COLO829 (cell line): ENCODE measurements at places on chromosomes 13 and 19.

GRCh38 chr13:30408319-30409101, 13.8 kb upstream of the UBE2L5 start:
- DNase-seq = no peak

DNA sequence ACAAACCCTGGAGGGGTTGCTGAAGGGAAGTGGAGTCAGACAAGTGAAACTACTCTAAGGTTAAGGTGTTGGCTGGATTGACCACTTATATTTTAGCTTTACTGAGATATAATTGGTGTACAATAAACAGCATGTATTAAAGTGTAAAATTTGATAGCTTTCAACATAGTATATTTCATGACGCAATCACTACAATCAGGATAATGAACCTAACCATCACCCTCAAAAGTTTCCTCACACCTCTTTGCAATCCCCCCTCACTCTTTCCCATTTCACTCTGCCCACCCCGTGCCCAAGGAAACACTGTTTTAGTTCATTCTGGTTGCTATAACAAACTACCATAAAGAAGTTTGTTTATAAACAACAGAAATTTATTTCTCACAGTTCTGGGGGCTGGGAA, 508.0 kb downstream of the FGF9 start:
- DNase-seq = no peak

DNA sequence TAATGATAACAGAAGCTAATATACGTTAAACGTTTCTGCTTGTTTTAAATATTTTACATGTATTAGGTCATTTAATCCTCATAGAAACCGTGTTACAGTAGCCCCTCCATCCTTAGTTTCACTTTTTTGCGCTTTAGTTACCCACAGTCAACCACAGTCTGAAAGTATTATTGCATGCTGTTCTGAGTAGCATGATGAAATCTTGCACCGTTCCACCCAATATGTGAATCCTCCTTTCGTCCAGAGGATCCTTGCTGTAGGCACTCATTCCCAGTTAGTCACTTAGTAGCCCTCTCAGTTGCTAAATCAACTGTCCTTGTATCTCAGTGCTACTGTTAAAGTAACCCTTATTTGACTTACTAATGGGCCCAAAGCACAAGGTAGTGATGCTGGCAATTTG, 257.8 kb downstream of the ENOX1 start:
- DNase-seq = no peak

GRCh38 chr19:48295458-48295857, 25.6 kb downstream of the ZNF114 start:
- no peak for DNase-seq

GRCh38 chr13:36190771-36191170, 23.6 kb downstream of the SOHLH2 start:
- no peak for DNase-seq

- peak; percentile 13 for DNase-seq
Measured at GRCh38 chr13:67416047-67416925, 186.2 kb upstream of the PCDH9 start.

- no peak for DNase-seq
Measured at GRCh38 chr13:71593566-71593965, 273.4 kb downstream of the DACH1 start.

DNA sequence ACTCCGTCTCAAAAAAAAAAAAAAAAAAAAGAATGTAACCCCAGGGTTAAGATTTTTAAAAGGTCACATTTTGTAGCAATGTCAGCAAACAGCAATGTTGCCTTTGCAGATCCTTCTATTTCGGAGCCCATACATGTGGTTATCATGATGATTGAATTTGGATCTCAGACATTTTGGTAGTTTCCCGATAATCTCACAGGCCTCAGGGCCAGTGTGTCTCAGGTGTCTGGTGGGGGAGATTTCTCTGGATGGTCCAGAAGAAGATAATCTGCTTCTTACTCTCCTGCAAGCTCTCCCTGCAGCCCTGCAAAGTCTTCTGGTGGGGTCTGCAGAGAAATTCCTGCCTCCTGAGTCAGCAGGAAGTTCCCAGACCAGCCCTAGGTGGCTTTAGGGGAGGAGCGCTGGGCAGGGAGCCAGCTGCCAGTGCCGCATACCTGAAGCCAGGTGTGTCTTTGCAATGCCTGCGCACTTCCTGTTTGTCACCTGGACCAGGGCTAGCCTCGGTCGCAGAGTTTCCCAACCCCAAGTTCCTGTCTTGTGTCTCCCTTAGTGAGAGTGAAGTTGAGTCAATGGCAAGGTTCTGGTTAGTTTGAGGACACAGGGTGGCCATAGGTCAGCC, 1.4 kb downstream of the SH2D3A start:
- no peak for DNase-seq

- DNase-seq = no peak
Measured at GRCh38 chr13:35690581-35691207, 214.2 kb upstream of the MAB21L1 start.
